ENCODE measurements at places on chromosomes 2 and 18. TPM values are rescaled to one million over a fixed set of nuclear protein-coding genes. Genes with fewer than 3 reads are reported as not detected.

Gene UGT1A9
- total RNA-seq: not detected

Gene OTOF
- 0.67 TPM for total RNA-seq

Gene ERICH2
- total RNA-seq: not detected

- DNase-seq: no peak
Measured at GRCh38 chr2:120976501-120977307, 241.0 kb downstream of the GLI2 start.

GRCh38 chr2:125857971-125858794 lies 797.8 kb upstream of the GYPC start:
- no peak for DNase-seq

DNA sequence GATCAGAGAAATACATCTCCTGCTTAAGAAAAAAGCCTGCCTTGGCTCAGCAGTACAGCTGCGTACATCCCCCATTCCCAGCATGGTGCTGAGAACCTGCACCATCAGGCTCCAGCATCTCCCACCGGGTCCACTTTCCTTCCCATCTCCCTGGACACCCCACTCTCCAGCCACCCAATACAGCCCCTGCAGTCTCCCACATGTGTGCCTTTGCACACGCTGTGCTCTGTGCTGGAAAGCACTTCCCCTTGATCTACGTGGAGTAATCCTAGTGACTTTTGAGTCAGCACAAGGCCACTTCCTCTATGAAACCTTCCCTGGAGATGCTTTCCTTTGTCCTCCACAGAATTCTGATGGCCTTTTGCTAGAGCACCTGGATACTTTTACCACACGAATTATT lies 17.0 kb downstream of the STAT1 start:
- DNase-seq: no peak

GRCh38 chr18:22345718-22346117 lies 72.0 kb downstream of the CTAGE1 start:
- DNase-seq: no peak

DNA sequence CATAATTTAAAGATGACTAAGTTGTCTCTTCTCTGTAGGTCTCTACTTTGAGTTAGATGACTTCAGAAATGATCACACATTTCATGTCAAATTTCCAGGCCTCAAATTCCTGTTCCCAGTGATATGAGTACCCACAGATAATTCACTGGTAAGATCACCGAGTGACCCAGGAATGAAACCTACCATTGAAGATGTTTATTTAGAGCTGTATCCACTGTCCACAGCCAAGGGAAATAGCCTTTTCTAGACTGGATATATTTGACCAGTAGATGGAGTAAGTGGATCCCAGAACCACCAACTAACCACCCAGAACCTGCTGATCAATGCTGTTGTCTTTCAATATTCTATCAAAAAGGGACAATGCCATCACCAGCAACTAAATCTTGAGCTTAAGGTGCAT lies 238.8 kb downstream of the SLC8A1 start:
- no peak for DNase-seq

All from thyroid gland (tissue), 4 donors.